ENCODE measurements at places on chromosomes 2 and 18.

GRCh38 chr18:59823596-59824195 is 76.1 kb upstream of the PMAIP1 start:
- DNase-seq, result peak; percentile 76

DNA sequence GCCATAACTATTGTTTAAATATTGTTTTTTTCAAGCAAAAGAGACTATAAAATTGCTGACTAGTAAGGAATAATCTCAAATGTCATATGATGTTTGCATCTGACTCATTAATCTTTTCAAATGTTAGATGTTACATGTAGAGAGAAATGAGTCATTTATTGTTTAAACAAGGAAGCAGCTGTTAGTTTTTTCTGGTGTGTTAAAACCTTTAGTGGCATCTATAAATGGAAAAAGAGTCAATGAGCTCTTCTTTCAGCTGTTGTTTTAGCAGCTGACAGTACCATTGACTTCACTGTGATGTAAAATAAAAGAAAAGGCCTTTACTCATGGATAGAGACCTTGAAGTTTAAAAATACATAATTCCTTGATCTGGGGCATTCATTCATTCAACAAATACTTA is 1.8 kb upstream of the KLHL41 start:
- DNase-seq, result peak; percentile 8

DNA sequence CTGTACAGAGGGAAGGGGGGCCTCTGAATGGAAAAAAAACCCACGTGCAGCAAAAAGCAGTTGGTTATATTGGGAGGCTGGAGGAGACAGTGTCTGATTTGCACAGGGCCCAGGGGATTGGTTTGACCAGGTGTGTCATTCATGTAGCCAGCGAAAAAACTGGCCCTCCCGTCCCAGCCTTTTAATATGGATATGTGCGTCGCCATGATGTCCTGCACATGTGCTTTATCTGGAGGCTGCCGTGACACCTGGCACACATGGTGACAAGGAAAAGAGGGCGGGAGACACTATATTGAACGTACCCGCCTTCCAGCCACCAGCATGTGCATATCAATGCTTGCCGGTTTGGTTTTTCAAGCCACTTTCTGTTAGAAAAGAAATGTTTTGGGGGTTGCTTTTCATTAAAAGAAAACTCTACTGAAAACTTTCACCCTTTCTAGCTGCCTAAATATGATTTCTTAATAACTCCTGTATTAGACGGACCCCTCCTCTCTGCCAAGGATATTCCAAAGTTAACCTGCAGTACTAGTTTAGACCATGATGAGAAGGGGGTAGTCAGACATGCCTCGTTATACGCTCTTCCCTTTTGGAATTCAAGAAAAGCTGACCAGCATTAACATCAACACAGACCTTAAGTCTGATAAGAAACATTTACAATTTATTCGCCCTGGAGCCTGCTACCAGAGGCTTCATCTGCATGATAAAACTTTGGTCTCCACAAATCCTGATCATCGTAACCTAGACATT is 16.2 kb downstream of the SLC25A52 start:
- no peak for DNase-seq

DNA sequence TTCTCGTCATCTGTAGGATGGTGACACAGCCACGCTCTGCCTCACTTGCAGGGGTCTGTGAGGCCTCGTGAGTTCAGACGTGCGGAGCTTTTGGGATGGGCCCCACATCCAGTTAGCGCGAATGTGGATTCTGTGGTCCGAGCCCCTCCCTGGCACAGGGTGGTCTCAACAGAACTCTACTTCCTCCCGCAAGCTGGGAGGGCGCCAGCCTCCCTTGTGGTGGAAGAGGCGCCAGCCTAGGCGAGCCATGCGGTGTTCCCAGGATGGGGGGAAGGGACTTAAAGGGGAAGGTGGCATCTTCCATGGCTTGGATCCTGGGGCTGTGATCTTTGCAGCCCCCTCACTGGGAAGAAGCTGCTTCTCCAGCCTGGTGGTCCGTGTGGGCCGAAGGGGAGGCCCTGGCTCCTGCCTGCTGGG is 1.4 kb downstream of the SNORC start:
- DNase-seq, result no peak

GRCh38 chr2:101485856-101486255 is 10.9 kb upstream of the RFX8 start:
- no peak for DNase-seq

GRCh38 chr18:3924455-3924854 is 474.5 kb downstream of the TGIF1 start:
- DNase-seq, result no peak

DNA sequence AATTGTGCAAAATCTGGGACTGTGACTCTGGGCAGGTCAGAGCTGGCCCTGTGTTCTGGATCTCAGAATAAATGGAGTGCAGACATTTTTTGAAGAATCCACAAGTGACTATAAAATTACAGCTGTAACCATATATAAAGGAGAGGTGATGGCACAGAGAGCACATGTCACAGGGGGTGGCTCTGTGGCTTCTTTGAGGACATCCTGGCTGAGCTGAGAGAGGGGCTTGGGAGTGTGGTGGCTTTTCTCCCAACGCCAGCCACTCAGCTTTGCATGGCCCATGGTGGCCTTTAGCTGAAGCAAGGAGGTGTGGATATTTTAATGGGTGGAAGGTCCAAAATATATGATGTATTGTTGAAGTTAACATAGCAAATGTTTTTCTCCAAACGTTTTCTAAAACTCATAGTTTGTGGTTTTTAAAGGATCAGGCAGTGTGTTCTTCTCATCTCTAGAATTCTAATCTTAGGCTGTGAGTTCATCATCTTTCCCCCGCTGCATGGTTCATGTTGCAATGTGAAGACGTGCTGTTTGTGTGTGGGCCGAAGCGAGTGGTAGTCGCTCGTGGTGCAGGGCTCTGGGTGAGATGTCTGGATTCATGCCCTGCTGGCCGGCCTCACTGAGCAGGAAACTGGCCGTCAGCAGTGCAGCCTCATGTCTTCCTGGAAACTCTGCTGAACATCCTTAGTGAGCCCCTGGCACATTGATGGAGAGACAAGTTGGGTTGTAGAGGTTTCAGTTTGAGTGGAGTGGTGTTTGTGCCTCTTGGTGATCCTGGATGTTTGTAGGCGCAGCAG is 109.9 kb downstream of the ZNF236 start:
- no peak for DNase-seq

DNA sequence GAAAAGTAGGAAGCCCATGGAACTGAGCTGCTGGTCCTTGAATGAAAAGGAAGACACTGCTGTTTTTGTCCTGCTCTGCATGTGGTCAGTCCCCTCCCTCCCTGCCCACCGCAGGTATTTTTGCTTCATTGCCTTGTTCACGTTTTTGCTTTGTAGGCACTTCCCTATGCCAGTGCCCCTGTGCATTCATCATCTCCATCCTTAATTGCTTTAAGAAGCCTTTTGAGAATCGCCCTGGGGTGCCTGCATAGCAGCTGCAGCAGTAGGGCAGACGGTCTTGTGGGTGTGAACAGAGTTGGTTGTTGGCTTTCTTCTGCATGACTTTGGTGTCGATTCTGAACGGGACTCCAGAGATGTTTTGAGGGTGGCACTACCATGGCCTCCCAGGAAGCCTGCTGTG is 97.0 kb downstream of the CABLES1 start:
- no peak for DNase-seq

DNA sequence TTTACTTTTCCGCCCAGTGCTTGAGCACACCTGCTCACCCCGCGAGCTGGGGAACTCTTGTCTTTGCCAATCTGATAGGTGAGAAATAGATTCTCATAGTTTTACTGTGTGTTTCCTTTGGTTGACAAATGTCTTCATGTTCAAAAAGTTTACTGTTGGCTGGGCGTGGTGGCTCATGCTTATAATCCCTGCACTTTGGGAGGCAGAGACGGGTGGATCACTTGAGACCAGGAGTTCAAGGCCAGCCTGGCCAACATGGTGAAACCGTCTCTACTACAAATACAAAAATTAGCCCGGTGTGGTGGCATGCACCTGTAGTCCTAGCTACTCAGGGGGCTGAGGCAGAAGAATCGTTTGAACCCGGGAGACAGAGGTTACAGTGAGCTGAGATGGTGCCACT is 10.3 kb downstream of the ODC1 start:
- DNase-seq, result no peak

- no peak for DNase-seq
Measured at GRCh38 chr2:103346780-103347179, 584.9 kb downstream of the TMEM182 start.

DNA sequence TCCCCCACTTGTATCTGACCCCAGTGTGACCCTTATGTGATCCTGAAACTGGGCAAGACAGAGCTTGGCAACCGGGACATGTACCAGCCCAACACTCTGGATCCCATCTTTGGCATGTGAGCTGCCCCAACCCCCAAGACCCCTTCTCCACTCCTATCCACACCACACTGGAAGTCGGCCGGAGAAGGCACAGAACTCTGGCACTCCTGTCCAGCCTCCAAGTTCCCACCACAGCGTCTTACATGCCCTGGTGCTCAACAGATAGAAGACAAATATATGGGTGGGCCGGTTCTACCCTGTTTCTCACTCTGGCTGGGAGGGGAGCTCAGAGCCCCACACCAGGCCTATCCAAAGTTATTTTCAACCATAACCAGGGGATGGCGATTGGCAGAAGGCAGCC is 40.8 kb downstream of the LMAN2L start:
- no peak for DNase-seq

GRCh38 chr2:181310967-181311366 is 146.2 kb upstream of the ITGA4 start:
- DNase-seq, result no peak

GRCh38 chr2:208228476-208228875 is 26.4 kb downstream of the IDH1 start:
- no peak for DNase-seq

DNA sequence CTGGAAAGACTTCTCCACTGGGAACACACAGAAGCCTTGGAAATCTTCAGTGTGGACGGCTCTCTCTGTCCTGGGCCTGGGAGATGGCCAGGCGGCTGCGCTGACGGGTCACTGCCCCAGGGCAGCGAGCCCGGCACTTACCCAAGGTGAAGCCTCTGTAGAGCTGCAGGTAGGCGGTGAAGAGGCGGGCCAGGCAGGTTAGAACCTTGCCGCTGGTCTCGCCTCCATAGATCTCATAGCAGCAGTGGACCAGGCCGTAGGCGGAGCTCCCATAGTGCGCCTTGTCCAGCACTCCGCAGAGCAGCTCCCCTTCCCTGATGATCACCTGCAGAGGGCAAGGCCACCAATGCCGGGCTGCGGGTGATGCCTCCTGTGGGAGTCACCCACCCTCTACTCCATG is 53.0 kb downstream of the POLR1A start:
- no peak for DNase-seq

DNA sequence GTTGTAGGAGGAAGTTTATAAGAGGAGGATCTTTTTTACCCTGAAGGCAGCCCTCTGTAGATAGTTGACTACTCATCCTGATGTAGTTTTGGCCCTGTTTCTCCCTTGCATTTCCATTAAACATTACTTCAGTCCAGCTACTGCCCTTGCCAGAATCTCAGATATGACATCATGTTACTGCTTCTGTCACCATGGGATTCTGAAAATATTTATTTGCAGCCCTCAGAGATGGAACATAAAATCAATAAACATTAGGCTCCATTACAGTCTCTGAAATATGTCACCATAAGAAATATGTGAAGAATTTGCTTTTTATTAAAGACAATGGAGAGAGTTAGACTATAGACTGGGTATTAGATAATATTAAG is 68.7 kb upstream of the STK39 start:
- DNase-seq, result no peak

- DNase-seq, result no peak
Measured at GRCh38 chr18:63159590-63159989, 160.0 kb downstream of the BCL2 start.

- DNase-seq, result no peak
Measured at GRCh38 chr2:238924796-238925195, 76.9 kb downstream of the TWIST2 start.

DNA sequence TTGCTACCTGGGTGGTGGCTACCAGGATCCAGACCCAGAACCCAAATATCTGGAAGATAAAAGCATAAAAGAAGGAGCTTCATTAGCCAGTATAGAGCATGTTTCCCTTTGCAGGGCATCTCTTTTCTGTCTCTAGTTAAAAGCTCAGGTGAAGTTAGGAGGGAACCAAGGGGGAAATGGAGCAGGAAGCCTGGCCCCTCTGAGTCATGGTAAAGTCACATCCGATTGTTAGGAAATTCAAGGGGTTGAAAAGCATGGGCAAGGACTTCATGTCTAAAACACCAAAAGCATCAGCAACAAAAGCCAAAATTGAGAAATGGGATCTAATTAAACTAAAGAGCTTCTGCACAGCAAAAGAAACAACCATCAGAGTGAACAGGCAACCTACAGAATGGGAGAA is 126.9 kb downstream of the RPIA start:
- no peak for DNase-seq

DNA sequence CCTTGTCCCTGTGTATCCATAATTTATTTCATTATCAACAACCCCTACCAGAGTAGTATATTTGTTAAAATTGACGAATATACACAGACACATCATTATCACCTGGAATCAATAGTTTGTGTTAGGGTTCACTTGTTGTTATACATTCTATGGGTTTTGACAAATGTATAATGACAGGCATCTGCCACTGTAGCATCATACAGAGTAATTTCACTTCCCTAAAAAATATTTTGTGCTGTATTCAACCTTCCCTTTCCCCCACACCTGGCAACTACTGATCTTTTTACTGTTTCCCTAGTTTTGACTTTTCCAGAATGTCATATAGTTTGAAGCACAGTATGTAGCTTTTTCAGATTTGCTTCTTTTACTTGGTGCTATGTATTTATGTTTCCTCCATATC is 132.0 kb downstream of the ZNF804A start:
- DNase-seq, result no peak

GRCh38 chr18:23885750-23886149 is 128.8 kb upstream of the TTC39C start:
- DNase-seq, result no peak

GRCh38 chr2:223947711-223948205 is 2.6 kb upstream of the WDFY1 start:
- no peak for DNase-seq

DNA sequence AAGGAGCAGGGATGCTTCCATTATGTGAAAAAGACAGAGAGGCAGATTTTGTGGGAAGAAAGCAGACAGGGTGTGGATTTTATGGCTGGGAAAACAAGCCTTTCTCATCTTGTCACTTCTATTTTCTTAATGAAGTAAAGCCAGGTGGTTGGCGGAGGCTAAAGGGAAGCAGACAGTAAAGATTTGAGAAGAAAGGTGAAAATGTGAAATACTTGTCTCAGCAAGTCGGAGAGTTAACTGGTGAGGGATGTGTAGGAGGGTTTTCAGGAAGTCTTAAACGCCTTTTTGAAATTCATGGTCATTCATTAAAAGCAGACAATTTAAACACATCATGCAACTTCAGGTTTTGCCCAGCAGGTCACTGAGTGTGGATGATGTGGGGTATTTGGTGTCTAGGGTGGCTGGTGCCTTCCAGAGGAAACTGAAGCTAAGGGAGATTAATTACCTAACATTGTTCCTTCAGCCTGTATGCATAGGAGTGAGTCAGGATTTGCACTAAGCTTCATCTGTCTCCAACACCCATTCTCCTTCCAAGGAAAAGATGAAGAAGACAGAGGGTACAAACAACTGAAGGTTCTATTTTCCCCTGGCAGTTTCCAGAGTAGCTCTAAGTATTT is 20.7 kb downstream of the SLC14A2 start:
- DNase-seq, result no peak

Measured in ACHN (cell line).